NCI-H2029 (cell line): ENCODE measurements at places on chromosomes 3 and 15.

DNA sequence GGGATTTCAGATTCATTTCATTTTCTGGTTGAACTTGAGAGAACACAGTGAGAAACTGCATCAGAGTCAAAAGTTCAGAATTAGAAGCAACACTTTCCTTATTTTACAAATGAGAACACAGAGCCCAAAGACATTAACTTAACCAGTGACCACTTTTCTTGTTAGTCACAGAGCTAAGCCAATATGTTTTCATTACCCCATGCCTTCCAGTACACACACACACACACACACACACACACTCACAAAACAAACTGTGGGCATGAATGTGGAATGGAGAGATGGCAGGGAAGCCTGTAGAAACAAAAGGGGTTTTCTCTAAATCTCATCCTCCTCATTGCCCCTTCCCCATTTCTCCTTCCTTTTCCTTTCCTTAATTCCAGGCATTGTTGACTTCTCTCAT is 267.4 kb upstream of the GADL1 start:
- no peak for DNase-seq

DNA sequence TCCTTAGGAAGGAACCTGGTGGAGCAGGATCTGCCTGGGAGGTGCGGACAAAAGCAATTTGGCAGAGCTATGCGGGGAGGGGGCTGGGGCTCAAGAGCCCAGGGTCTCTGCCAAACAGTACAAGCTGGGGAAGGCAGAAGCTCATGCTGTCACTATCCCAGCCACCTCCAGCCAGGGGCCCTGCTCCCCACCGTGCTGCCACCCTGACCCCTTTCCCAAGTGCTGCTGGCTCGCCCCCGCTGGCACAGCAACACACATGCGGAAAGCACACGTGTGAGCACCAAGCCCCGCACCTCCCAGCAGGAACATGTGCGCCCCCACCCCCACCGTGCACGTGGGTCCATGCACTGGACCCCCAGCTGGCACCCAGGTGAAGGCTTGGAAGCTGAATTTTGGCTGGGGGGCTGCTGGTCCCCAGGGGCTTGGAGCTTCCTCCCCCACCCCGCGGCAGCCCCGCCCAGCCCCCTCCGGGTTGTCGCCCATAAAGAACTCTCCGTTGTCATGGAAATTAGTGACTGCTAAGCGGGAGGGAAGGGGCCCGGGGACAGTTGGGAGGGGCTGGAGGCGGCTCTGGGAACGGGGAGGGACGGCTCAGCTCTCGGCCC is 742 bp downstream of the CAMKV start:
- DNase-seq, result no peak

GRCh38 chr3:189186101-189186500 is 14.3 kb downstream of the TPRG1 start:
- no peak for DNase-seq

- DNase-seq, result peak; percentile 23
Measured at GRCh38 chr3:141239511-141240281, 8.1 kb downstream of the PXYLP1 start.

DNA sequence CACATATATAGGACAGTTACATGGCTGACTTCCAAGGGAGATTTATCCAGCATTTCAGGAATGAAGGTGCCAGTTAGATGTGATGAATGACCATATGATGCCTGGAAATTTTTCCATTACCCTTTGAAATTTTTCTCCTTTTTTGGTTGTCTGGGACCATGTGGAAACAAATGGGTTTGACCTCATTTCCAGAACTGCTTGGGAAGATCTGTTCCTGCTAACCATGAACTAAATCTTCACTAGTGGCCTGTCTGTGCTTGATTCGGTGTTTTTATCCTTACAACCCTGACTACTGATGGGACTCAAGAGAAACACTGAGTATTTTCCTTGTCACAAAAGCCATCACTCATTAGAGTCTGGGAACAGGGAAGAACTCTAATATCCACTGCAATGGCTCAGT is 409.4 kb downstream of the PDCD6IP start:
- no peak for DNase-seq

DNA sequence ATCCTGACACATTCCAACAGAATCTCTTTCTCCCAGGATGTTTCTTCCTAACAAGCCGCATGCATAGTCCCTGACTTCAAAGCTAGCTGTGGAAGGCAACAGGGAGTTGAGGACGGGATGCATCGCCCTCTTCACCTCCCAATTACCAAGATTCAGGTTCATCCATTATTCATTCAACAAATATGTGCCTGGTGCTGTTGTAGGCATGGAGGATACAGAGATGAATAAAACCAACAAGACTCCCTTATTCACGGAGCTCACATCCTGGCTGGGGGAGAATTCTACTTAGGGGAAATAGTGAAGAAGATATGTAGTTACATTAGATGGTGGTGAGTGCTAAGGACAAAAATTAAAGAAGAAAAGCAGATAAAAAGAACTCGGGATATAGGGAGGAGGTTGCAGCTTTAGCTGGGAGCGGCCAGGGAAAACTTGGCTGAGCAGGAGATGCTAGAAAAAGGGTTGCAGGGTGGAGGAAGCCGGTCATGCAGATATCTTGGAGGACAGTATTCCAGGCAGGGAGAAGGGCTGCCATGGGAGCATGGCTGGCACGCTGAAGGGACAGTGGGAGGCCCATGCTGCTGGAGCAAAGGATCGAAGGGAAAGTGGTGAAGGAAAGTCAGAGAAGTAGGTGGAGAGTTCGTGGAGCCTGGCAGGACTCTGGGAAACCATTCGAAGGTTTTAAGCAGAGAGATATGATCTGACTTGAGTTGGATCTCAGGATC is 5.0 kb downstream of the ITGB5 start:
- no peak for DNase-seq

GRCh38 chr3:46395766-46396530 is 10.9 kb downstream of the CCR5AS start:
- no peak for DNase-seq

DNA sequence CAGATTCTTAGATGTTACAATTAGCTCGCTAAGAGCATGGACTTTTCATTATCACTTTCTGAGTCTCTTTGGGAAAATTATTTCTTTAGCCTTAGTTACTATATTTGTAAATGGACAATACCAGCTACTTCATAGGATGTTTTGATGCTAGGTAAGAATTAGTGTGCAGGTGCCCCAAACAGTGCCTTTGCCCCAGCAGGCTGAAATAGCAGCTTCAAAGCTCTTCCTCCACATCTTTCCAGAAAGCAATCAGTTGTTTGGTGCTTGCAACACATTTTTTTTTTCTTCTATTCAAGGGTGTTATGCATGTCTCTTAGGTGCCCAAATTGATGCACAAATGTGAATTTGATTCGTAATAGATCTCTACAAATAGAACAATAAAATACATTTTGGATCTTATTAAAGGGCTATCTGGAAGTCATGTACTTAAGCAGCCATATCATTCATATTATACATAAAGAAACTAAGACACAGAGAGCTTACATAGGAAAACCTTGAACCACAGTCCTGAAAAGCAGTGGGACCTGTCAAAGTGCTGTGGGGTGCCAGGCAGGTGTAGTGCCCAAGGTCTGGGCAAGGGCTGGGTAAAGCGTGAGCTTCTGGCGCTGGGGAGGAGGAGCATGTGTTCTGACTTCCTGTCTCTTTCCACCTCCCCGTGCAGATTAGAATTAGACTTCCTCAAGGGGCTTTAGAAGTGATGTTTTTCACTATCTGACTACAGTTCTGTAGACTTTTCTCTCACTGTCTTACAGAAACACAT is 62.9 kb downstream of the FNDC3B start:
- DNase-seq, result peak; percentile 72

GRCh38 chr15:77081971-77082370 is 11.1 kb upstream of the TSPAN3 start:
- DNase-seq, result no peak

DNA sequence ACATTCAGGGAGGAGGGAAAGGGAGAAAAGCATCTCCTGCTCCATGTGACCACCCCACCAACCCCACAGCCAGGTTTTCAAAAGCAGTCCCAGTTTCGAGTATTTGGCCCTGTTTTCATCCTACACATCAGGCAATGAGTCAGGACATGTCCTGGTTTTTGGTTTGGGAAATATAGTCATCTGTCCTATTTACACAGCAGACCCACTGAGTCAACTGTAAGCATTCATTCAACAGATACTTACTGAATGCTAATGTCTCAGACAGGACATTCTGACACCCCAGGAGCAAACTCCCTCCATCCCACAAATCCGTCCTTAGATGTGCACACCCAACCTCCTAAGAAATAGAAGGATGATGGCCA is 32.9 kb downstream of the IGDCC3 start:
- DNase-seq, result no peak

DNA sequence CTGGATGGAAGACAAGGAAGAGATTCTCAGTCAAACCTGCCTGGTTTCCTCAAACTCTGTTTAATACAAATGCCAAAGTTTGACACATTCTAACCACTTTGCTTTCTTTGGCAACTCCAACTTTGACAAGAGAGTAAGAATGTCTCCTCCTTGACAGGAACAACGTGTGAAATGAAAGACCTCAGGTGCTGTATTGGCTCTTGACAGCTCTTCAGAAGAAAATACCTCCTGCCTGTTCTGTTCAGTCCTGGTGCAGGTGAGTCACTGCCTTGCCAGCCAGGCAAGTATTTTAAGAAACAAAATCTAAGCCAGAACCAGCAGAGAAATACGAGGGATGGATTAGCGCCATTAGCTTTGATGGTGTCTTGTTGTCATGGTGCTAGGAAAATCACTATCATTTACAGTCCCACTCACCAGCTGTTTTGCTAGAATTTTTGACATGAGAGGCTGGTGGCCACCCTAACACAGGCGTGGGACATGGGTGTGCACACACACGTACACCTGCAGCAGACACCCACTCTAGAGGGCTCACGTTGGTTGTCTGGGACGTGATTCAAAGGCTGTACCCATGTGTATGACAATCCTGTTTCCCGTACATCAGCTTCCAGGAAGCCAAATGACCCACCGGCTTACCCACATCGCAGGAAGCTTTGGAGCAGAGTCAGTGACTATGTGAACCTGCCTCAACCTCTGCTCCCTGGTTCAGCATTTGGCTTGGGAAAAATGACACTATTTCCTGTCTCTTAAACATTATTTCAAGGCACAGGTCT is 60.4 kb downstream of the CCNL1 start:
- no peak for DNase-seq

- no peak for DNase-seq
Measured at GRCh38 chr3:39639344-39640236, 169.8 kb upstream of the MYRIP start.

- peak; percentile 8 for DNase-seq
Measured at GRCh38 chr15:71385026-71385425, 269.8 kb downstream of the THSD4 start.

DNA sequence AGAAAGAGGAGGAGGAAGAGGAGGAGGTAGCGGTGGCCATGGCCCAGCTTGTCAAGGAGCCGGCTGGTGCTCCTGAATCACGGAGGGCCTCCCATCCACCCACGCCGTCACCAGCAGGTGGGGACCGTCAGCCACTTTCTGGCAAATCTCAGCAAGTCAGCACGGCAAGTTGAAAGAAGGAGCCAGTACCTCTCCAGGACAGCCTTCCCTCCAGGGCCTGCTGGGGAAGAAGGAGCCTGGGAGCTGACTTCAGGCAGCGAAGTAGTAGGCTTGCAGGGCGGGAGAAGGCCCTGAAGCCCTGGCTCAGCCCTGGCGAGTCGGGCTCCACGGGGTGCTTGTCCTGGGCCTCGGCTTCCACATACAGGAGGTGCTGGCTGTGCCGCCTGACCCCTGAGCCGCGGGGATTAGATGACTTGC is 99.2 kb upstream of the TRPM1 start:
- no peak for DNase-seq

- DNase-seq, result peak; percentile 40
Measured at GRCh38 chr3:43319376-43319775, 33.0 kb downstream of the SNRK start.

DNA sequence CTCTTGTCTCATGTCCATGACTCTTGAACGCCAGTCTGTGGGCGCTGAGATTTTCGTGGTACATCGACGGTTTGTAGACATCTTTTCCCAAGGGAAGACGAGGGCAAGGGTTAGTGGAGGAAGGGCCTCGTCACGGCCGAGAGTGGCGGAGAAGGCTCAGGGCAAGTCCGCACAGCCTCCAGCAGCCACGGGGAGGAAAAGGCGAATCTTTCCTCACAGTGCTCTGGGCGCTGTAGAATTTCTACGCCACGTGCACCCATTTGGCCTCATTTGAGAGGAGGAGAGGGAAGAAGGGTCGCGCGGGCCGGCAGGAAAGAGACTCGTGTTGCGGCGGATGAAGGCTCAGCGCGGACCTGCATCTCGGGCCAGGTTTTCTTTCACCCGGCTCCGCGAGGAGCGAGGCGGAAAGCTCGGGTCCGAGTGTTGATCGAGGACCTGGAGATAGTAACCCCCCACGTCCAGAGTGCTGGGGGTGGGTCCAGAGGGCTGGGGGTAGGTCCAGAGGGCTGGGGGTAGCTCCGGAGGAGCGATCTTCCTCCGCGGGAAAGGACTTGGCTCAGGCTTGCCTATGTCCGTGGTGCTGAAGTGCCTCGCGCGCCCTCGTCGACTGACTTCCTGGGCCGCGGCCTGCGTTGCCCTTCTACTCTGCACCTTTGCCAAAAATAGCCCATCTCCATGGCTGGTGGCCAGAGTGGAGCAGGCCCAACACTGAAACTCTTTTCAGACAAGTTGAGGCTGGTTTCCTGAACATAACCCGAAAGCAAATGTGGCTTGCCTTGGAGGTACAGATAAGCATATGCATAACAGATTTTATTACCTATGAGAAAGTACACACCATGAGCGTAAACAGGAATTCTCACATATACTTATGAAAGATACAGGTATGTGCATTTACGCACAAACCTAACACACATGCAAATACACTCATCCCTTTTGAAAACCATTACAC is 1.1 kb downstream of the SLC35G2 start:
- DNase-seq, result peak; percentile 59

GRCh38 chr3:195150181-195151118 is 120.5 kb downstream of the XXYLT1 start:
- peak; percentile 97 for DNase-seq

DNA sequence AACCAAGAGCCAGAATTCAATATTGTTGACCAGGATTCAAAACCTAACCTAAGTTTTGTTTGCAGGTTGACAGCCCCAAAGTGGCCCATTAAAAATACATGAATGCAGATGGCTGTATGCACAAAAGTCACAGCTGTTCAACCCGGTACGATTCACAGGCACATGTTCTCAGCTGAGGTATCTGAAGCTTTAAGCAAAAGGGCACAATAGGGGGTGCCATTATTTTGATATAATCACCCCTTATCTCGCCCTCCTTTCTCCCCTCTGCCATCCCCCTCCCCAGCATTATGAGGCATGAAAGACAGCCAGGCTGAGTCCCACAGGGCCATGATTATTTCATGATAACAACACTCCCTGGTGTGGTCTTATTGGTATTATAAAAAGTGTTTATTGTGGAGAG is 264.9 kb downstream of the EBLN2 start:
- no peak for DNase-seq

GRCh38 chr3:94548581-94549316 is 485.9 kb downstream of the NSUN3 start:
- no peak for DNase-seq

GRCh38 chr3:89300526-89300925 is 193.1 kb downstream of the EPHA3 start:
- DNase-seq, result no peak

DNA sequence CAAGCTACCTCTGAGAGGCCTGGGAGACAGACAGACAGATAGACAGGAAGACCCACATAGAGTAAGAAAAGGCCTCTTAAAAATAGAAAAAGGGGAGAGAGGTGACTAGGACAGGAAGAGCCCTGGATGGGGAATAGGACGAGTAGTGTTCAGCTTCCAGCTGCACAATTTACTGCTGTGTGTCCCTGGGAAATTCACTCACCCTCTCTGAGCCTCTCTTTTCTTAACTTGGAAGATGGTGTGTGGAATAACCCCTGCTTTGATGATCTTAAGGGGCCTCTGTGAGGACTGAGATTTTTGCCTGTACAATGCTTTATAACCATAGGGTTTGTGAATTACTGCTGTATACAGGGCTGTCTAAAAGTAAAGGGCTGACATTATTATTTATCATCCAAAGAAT is 37.5 kb downstream of the FEM1B start:
- DNase-seq, result no peak

- no peak for DNase-seq
Measured at GRCh38 chr3:284322-284721, 87.8 kb downstream of the CHL1 start.
